Kidney (tissue), 22 donors: ENCODE measurements at places on chromosomes 12 and 14.

- no peaks in the 10 kb centered on the region for H3K36me3 ChIP-seq
- no peak overlapping the region for H3K27ac ChIP-seq
- no peak overlapping the region for H3K4me3 ChIP-seq
- no peaks in the 10 kb centered on the region for H3K4me1 ChIP-seq
Measured at GRCh38 chr14:64963611-64964010, 8.5 kb downstream of the RAB15 start.

DNA sequence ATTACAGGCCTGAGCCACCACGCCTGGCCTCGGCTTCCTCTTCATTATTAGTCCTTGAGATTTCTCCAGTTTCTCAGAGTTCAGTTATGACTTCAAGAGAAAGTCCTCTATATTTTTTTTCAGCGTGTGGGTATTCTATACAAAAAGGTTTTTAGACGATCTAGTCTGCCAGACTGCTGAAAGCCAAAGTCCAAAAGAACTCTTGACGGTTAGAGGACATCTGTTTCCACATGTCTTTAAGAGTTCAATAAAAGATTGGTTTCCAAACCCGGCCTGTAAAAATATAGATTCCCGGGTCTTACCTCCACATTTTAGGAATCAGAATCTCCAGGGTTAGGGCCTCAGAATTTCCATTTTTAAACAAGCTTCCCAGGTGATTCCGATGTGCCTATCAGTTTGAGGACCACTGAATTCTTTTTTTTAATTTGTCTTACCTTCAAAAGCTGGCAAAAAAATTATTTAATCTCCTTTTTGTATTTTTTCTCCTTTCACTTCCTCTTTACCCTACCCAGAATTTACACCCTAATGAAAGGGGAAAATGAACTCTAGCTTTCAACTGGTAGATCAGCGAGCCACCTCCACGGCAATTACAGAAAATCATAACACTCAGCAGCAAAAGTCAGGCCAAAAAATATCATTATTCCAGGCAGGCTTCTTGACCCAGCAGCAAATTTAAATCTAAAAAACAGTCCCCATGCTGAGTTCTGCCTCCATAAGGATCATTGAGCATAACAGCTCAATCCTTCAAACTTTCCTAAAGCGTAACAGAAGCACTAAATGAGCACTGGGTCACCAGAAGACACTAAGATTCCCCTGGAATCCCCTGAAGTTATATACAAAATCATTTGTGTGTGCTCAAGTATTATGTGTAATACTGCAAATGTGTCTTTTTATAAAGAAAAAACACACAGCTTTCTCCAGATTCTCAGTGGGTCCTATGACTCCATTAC lies 8.7 kb downstream of the NT5DC3 start:
- H3K36me3 ChIP-seq = no peaks in the 10 kb centered on the region
- H3K27me3 ChIP-seq = no peaks in the 10 kb centered on the region
- no peak overlapping the region for H3K27ac ChIP-seq
- no peak overlapping the region for H3K4me3 ChIP-seq
- H3K4me1 ChIP-seq = no peaks in the 10 kb centered on the region
- no peak for DNase-seq

- H3K27me3 ChIP-seq = no peaks in the 10 kb centered on the region
- no peaks in the 10 kb centered on the region for H3K4me1 ChIP-seq
- no peak for DNase-seq
- no peak overlapping the region for H3K27ac ChIP-seq
Measured at GRCh38 chr14:81584495-81584894, 50.8 kb upstream of the SEL1L start.

GRCh38 chr14:49550286-49551184 lies 35.6 kb downstream of the RPS29 start:
- H3K36me3 ChIP-seq = no peaks in the 10 kb centered on the region
- no peaks in the 10 kb centered on the region for H3K27me3 ChIP-seq
- peak overlapping the region; percentile 61 for H3K27ac ChIP-seq
- H3K4me1 ChIP-seq = peaks cover 8% of the 10 kb centered on the region

GRCh38 chr12:117699575-117699974 lies 269.2 kb downstream of the KSR2 start:
- H3K27ac ChIP-seq = no peak overlapping the region
- no peaks in the 10 kb centered on the region for H3K27me3 ChIP-seq
- no peak overlapping the region for H3K4me3 ChIP-seq
- no peaks in the 10 kb centered on the region for H3K4me1 ChIP-seq
